ENCODE measurements at places on chromosomes 11 and 22.

- no peak for DNase-seq
Observed at GRCh38 chr22:32794449-32795213, 6.9 kb upstream of the TIMP3 start.

DNA sequence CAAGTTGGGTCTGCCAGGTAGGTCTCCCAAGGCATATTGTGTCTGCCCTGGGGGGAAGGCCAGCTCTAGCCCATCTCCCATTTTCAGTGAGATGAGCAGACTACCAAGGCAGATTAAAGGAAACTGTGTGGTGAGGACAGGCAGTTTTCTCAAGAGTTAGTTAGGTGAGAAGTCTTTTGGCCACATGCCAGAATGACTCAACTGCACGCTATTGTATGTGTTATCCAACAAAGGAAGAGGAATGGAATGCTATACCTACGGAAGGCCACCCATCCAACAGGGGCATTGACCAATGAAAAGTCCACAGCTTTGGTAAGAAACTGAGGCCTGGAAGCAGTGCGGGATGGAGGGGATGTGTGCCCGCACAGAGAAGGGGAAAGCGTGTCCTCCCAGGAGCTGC is 941.7 kb downstream of the NTM start:
- DNase-seq = no peak

GRCh38 chr11:87306262-87306851 is 268.6 kb downstream of the TMEM135 start:
- no peak for DNase-seq

- DNase-seq = no peak
Observed at GRCh38 chr11:34784318-34784841, 131.8 kb downstream of the APIP start.

DNA sequence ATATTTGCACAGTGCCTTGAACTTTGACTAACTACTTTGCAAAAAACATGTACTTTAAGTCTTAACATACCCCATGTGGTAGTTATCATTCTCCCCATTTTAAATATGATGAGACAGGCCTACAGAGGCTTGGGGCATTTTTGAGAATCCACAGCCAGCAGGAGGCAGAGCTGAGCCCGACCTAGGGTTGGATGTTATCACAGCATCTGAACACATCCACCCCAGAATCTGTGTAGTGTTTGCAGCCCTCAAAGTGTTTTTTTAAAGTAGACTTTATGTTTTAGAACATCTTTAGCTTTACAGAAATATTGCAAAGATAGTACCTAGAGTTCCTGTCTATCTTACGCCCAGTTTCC is 17.6 kb downstream of the OTOG start:
- DNase-seq = no peak

GRCh38 chr11:269146-269890 is 8.9 kb upstream of the NLRP6 start:
- peak; percentile 39 for DNase-seq

GRCh38 chr11:95084509-95084908 is 5.1 kb upstream of the ENDOD1 start:
- DNase-seq = no peak

GRCh38 chr11:81990659-81991443 is 742.8 kb downstream of the FAM181B start:
- DNase-seq = no peak

- no peak for DNase-seq
Observed at GRCh38 chr11:45662096-45662664, 3.2 kb downstream of the CHST1 start.

GRCh38 chr22:23305922-23306374 is 125.6 kb downstream of the BCR start:
- DNase-seq = peak; percentile 54

DNA sequence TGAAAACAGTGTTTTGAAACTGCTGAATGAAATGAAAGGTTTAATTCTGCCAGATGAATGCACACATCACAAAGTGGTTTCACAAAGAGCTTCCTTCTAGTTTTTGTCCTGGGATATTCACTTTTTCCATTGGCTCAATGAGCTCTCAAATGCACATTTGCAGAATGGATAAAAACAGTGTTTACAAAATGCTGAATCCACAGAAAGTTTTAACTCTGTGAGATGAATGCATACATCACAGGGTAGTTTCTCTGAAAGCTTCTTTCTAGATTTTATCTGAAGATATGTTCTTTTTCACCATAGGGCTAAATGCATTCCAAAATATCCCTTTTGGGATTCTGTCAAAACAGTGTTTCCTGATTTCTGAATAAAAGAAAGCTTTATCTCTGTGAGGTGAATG is 237.6 kb downstream of the OR4A5 start:
- DNase-seq = no peak

GRCh38 chr22:49826603-49827270 is 936 bp downstream of the BRD1 start:
- DNase-seq = peak; percentile 66

DNA sequence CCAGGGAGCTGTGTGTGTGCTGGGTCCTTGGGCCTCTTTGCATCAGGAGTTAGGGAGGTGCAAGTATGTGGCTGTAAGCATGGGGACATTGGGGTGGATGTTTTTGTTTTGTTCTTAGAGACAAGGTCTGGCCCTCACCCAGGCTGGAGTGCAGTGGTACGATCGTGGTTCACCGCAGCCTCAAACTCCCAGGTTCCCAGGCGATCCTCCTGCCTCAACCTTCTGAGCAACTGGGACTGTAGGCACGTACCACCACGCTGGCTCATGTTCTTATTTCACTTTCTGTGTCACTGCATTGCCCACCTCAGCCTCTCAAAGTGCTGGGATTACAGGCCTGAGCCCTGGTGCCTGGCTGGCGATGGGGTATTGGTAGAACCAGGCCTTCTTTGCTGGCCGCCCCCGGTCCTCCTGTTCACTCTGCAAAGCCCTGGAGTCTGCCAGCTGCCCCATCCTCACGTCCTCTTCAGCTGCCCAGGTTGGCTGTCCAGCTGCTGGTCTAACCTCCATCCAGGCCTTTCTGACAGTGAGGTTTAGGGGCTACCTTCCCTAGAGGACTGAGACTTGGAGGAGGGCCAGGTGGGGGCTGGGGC is 851 bp upstream of the GRAMD4 start:
- DNase-seq = no peak

DNA sequence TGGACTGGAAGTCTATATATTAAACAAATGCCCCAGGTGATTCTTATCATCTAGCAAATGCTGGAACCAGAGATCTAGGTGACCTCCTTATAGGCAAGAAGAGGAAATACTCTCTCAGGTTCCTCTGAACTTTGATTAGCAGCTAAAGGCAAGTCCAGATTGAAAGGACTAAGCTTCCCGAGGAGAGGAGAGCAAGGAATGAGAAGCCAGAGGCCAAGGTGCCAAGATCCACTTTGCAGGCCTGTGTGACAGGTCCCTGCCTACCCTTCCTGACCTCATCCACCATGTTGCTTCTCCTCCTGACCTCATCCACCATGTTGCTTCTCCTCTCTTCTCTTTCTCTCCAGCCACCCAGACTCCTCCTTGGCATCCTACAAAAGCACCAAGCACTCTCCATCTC is 173.2 kb downstream of the LARGE1 start:
- peak; percentile 9 for DNase-seq

- DNase-seq = no peak
Observed at GRCh38 chr11:124917115-124917637, 1.9 kb upstream of the HEPN1 start.

DNA sequence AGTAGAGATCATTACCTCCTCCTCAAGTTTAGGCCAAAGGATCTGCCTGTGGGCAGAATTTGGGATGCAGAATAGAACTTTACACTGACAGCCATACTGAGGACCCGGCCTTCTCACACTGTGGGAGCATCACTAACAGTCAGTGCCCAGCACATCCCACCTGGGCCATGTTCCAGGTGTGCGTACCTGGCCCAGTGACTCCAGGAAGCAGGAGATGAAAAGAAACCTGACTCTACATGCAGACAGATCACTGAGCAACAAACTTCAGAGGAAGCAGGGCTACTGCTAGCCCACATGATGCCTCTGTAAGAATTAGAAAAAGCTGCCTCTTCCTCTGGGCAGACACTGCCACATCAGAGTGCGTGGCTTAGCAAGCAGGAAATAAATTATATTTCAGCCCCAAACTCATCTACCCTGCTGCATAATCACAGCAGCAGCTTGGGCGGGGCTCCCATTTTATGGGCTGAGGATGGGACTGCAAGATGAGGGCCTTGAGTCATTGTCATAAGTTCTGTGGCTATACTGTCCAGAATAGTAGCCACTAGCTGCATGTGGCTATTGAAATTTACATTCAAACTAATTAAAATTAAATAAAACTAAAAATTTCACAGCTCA is 6.0 kb upstream of the LMO2 start:
- no peak for DNase-seq

DNA sequence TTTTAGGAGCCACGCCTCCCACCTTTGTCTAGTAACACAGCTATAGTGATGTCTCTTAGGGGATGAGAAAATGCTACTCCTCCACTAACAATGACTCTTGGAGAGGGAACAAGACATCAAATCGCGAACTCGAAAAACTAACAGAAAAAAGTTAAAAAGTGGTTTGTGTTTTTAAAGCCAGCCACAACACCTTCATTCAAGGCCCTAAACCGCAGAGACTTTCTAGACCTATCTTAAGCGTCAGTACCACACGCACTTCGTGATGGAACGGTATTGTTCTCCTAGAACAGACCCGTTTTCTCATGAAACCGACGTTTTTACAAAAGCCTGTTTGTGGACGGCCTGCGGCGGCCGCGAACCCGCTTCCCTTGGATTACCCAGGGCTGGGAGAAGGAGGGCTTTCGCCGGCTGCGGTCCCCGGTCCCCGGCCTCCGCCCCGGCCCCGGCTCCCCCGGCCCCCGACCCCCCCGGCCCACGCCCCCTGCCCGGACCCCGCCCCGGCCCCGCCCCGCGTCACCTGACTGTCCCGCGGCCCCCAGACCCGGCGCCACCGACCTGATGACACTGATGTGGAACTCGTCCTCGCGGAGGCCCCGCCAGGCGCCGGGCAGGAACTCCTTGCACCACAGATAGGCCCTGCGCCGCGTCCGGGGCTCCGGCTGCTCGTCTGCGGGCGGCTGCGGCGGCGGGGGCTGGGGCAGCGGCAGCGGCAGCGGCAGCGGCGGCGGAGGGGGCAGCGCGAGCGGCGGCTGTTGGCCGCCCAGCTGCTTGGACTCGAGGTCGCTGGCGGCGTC is 718 bp downstream of the CHKA start:
- peak; percentile 81 for DNase-seq

DNA sequence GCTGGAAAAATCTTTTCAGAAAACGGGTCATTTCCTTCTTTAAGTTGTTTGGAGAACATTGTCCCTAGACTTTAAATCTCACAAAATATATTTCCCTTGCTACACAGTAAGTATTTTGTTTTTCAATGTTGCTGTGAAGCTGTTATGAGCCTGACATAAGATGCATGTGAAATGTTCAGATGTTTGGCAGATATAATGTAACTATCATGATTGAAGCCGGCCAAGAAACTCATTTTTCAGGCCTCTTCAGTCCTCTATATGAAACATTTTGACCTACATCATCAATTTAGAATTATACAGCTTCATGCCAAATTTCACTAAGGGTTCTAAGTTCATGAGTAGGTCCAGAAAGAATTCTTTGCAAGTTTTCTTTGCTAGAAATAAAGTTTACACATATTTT is 133.8 kb downstream of the JRKL start:
- no peak for DNase-seq

GRCh38 chr11:92941676-92942571 is 27.5 kb upstream of the MTNR1B start:
- peak; percentile 14 for DNase-seq

DNA sequence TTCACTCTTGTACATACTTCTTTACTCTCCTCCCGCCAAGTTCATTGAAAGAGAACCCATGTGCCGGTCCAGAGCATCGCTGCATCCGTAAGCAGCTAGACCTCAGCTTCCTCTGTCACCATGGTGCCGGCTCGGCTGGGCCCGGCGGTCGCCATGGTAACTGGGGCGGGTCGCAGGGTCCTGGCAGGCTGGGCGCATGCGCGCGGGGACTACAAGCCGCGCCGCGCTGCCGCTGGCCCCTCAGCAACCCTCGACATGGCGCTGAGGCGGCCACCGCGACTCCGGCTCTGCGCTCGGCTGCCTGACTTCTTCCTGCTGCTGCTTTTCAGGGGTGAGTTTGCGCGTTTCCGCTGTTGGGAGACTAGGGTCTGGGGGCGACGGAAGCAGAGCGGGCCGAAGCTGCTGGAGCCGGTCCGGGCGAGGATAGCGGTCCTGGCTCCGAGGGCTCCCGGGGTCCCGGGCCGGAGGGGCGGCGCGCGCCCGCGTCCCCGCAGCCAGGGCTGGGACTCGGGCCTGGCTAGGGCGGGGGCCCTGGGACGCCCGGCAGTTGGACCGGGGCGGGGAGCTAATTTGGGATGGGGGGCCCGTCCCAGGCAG is at the start of gene JAM3:
Gene JAM3 (plus strand): TSS at position 244 of the 597 bp plus-strand sequence. CDS start 12 bp downstream, at position 256.
- peak; percentile 91 for DNase-seq

DNA sequence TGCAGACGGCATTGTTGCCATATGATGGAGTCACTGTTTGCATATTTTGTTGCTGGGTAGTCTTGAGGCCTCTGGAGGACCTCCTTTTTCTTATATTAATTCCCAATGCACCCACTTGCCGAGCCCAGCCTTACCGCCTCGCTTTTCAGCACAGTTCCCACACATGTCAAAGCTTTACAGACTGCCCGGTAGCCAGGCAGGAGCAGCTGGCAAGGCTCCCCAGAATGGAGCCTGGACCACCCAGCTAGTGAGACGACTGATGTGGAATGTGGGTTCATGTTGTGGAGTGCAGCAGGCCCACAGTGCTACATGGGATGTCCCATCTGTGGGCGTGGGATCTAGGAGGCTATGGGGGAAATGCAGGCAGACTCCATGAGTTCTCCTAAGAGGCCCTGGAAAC is 99.4 kb upstream of the MTMR2 start:
- DNase-seq = no peak

GRCh38 chr11:1151366-1152315 is 6.1 kb upstream of the MUC5AC start:
- DNase-seq = peak; percentile 27

DNA sequence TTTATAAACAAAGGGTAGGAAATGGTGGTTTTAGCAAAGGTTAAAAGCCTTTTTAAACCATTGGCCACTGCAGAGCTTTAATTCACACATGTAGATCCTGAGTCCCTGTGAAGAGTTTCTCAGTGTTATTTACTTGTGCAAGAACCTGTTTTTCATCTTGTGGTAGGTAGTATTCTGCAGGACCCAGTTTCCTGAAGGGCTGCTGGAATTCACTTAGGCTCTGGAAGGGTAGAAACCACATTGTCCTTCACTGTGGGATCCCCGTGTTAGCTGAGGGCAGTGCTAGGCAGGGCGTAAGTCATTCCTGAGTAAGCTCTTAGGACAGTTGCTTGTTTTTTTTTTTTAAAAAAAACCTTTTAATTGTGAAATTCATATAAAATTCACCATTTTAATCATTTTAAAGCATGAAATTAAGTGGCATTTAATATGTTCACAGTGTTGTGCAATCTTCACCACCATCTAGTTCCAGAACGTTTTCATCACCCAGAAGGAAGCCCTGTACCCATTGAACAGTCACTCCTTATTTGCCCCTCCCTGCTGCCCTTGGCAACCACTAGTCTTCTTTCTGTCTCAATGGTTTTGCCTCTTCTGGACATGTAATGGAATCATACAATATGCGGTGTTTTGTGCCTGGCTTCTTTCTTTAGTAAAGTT is 77.7 kb downstream of the C22orf31 start:
- DNase-seq = no peak

- no peak for DNase-seq
Observed at GRCh38 chr11:72842126-72842525, 27.9 kb downstream of the ATG16L2 start.

- DNase-seq = no peak
Observed at GRCh38 chr11:112842151-112842550, 119.1 kb upstream of the NCAM1 start.

- DNase-seq = no peak
Observed at GRCh38 chr11:134291196-134291595, 15.0 kb downstream of the GLB1L3 start.

- DNase-seq = no peak
Observed at GRCh38 chr11:36395978-36396736, 100.1 kb downstream of the PRR5L start.

GRCh38 chr22:24760708-24761306 is 13.7 kb downstream of the PIWIL3 start:
- no peak for DNase-seq
